ENCODE measurements at places on chromosomes 2 and 18.

DNA sequence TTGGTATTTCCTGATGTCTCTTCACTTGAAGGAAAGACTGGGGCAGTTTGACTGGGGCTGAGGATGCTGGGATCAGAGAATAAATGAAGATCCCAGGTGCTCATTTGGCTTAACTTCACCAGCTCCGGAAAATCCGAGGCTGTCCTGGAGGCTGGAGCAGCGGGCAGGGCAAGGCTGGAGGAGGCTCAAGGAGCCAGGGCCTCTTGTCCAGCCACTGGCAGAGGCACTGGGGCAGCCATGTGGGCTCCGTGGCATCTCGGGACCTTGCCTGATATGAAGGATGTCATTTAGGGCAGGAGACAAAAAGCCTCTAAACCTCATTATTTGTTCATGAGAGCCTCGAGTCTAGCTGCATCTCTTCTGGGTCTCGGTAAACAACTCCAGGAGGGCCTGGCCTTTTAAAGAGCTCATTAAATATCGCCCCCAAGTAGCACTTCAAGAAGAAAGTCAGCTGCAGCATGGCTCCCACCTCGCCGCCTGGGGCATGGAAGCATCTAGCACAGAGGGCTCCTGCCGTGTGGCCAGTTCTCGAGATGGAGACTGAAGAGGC, 13.5 kb upstream of the GPR55 start:
- DNase-seq: no peak

- DNase-seq: no peak
Observed at GRCh38 chr18:45664824-45665763, 49.8 kb downstream of the SLC14A2 start.

GRCh38 chr18:74724186-74724585, 126.5 kb downstream of the ZNF407 start:
- DNase-seq: no peak

DNA sequence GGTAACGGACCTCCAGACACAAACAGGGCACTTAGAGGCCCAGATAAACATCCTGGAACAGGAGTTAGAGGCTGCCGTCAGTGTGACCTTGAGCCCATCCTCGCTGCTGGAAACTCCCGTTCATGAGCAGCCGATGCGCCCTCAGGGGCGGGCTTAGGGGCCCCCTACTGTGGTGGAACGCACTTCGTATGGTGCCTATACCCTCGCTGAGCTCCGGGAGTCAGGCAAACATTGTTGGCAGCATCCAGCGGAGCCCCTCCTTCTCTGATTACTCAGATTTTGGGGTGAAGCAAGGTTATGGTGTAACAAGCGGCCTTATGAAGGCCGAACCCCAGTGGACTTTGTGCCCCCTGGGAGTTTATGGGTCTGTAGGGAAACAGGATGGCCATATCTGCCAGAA, 205.3 kb upstream of the SYT4 start:
- no peak for DNase-seq

DNA sequence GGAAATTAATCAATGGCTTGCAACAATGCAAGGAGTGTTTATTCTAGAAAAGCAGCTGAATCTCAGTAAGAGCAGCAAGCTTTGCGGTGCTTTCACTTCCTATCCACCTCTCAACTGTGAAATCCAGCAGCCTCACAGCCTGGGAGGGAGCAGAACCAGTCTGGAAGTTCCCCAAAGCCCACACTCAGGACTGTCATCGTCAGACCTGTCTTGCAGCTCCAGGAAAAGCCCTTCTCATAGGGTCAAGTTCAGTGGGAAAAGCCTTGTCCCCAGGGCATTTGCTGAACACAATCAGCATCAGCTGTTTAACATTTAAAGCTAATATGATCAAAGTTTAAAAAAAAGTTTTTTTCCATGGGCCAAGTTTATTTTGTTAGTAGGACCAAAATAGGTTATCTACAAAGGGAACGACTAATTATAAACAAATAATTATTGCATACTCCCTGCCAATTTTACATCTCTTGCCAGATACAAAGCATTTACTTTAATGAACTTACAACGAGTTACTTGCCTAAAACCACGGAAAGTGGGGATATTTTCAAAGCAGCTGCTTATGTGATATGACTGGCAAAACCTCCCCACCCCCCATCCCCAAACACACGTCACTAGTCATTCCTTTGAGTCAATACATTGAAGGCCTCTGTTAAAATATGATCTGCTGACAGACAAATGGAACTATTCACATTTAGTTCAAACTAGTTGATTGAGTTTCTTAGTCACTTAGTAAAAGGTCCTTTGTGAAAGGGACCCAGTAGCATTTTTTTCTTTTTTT, 36.8 kb downstream of the PARD6G start:
- no peak for DNase-seq

- no peak for DNase-seq
Observed at GRCh38 chr2:18998491-18998890, 359.9 kb downstream of the OSR1 start.

DNA sequence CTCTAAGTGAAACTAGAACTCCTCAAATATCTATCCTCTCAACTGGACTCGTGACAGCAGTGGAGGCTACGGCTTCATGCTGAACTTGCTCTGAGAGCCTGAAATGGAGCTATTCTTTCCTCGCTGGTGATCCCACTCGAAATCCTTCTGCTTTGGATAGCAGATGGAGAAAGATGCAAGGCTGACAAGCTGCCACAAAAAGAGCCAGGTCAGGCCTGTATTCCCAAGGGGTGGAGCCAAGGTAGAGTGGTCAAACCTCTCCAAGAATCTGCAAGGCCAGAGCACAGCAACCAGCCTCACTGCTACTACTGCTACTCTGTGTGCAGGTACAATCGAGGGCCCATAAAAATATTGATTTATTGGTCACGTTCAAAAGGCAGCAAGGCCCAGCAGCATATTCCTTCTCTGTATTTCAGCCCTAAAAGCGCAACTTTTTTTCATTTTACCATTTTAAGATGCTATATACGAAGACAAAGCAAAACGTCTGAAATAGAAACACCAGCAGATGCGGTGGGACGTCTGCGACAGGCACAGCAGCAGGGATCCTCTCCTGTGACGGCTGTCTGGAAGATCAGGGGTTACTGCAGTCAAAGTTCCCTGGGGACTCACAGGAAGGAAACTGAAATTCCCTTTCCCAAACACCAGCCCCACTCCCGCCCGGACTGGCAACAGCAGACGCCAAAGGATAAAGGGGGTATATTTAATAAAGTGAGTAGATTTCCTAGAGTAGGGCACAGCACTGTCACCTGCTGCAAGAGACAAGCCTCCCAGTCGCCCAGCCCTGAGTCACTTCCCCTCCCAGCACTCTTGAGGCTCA, 2.4 kb downstream of the SPRED2 start:
- DNase-seq: no peak

DNA sequence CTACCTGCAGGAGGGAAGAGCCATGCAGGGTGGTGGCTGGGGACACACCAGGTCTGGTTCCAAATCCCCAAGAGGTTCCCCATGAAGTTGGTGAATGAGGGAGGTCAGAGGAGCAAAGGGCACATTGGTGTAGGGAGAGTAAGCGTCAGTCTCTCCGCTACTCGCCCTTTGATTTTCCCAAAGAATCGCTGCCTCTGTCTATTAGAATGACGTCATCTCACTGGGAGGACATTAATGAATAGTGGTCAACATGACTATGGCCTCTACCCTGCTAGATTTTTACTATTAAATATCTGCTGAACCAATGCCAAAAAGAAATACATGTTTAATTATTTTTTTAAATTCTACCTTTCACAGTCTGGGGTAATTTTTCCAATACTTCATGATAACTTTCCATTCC, 109.6 kb upstream of the SNTG2 start:
- DNase-seq: no peak

DNA sequence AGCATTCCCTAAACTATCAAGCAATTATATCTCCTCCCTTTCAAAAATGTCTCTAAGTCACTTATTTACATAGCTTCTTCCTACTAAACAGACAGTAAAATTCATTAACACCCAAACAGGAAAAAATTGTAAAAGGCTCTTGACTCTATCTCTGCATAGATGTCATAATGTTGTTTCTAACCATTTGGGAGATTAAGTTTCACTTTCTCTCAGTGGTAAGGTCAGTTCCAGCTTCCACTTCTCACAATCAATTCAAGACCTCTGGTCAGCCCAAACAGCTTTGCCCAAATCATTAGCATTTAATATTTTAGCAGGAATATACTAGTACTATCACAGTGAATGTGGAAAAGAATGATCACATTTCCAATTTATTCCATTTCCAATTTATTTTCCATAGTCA, 374.3 kb upstream of the MC4R start:
- no peak for DNase-seq

DNA sequence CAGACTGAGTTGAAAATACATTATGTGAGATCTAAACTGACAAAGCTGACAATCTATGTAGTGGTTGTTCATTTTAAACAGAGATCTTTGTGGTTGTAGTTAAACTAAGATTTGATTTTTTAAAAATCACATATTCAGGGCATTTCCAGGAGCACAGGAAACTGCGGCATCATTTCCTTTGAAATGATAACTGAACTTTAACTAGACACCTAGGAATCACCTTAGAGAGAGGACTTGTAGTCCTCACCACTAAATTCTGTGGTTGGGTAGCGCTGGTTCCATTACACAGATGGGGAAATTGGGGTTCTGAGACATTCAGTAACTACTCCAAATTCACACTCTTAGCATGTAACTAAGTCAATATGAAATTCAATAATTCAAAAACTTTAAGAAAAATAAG, 96.0 kb upstream of the TRIB2 start:
- no peak for DNase-seq

DNA sequence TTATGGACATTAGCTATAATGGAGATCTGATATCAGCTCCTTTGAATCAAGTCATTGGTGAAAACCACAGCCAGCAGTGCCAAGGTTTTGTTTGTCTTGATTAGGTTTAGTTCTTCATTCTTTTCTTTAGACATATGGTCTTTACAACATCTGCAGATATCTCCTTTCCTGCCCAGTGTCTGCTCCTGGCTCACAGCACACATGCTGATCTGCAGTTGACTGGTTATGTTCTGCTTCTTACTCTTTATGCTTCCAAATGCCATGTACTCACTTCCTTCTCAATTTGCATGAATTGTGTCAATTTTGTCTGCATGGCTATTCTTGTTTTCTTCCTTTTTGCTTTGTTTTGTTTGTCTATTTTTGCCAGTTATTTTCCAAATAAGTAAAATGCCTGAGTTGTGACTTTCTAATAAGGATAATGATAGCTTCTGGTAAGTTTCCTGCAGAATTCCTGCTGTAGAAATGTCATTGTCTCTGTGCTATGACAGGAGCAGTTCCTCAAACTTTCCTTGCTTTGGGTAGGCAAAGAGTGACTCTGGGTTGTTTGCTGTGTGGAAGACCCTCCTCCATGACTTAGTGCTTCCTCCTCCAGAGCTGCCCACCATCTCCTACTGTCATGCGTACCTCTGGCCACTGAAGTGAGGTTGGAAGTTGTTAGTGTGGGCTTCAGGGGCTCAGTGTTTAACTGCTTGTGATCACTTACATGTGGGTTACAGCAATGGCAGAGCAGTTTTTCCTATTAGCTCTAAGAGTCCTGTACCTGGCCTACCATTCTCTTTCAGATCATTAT, 8.2 kb downstream of the ARHGAP25 start:
- no peak for DNase-seq

DNA sequence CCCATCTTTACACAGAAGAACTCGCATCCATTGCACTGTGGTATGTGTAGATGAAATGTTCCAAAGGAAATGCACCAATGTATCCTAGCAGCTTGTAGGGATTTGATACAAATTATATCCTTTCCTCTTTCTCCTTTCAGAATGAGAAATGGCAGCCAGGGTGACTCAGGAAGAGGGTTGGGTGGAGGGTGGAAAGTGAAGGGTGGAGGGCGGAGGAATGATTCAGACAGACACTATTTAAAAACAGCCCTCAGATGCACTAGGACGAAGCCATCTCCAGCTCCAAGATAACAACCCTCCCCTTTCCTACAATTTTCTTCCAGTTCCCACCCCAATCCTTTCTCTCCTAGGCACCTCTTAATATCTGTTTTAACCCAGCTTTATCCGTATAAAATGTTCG, 96.2 kb upstream of the STK39 start:
- DNase-seq: no peak

DNA sequence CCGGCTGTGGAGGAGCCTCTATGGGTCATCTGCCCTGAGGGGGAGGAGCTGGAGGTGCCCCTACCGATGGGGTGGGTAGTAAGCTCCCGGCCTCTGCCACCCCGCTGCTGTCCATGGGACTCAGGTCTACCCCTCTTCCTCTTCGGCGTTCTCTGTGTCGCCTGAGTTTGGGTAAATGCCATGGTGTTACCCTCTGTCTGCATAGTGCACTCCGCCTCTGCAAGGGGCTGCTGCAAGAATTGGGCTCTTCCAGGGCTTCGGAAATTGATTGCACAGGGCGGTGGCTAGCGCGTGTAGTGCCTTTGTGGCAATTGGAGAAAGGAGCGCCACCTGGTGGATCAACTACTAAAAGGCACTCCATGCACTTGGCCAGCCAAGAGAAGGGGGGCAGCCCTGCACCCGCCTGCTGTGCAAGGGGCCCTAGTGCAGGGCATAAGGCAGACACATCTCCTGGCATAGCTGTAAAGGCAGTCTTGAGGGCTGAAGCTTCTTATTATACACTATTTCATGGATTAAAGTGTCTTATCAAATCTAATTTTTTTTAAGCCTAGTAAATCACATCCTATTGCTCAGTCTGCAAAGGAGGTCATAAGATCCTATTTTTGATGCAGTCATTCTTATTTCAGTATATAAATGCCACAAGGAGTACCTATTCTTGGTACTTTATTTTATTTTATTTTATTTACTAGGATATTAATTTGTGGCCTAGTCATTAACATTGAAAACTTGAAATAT, 308.9 kb downstream of the PDE11A start:
- DNase-seq: no peak

- no peak for DNase-seq
Observed at GRCh38 chr2:240510513-240511210, 47.1 kb downstream of the ANKMY1 start.

- DNase-seq: no peak
Observed at GRCh38 chr2:144143294-144144151, 376.4 kb downstream of the ZEB2 start.

DNA sequence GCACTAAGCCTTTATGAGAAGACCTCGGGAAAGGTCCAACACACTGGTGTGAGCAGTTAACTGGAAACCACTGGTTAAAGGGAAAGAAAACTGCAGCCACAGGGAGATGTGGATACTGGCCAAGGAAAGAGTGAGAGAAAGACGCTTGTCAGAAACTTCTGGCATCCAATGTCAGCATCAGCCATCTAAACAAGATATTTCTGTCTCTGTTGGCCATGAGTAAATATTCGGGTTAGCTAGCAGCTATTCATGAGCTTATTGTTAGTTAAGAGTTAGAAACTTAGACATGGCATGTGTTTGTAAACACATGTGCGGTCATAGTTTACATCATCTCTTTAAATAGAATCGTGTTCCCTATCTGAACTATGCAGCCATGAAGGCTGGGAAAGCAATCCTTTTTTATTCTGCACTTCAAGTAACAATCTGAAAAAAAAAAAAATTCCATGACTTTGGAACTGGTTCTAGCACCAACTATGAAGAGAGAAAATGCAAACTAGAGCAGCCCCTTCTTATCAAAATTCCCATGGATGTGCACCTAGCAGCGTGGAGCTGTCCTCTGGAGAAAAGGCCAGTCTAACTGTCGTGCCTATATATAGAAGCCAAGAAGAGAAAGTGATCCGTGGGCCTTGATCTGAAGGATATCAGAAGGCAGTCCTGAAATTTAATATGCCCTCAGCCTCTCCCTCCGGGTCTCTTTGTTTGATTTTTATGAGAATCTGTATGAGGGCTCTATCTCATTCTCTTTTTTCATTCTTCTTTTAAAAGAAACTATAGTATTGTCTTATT, 84.0 kb upstream of the RFX8 start:
- no peak for DNase-seq
